ENCODE measurements at places on chromosomes 13 and 19.

DNA sequence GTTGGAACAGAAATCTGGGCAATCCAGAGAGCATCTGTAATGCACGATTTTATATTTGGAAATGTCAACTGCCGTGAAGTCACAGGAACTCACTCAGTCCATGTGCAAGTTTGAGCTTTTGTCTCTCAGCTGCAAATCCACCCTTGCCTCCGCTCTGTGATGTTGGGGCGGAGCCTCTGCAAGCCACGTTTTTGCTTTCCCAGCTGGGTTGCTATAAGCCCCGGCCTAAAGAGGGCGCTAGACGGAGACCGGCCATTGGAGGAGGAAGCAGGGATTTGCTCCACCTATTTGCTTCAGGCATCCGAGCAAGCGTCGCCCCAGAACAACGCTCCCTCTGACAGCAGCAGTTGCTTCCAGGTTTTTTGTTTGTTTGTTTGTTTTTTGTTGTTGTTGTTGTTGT, 56.2 kb downstream of the TRPM4 start:
- no peak for DNase-seq

GRCh38 chr13:43356567-43356966, 333.2 kb downstream of the DNAJC15 start:
- no peak for DNase-seq

DNA sequence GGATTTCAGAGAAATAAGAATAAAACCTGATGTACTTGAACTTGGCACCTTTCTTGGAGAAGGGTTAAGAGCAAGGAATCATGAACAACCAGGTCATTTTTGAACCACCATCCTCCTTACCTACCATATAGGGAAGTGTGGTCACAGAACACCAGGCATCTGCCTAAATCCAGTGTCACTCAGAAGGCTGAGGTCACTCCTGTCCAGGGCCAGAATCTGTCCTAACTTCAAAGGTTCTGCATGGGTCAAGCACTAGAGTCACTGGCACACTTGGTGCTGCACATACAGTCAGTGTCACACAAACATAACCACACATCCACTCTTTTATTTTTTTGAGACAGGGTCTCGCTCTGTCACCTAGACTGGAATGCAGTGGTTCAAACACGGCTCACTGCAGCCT, 1.6 kb downstream of the ZNF565 start:
- DNase-seq: no peak

- DNase-seq: peak; percentile 56
Observed at GRCh38 chr19:48196321-48196763, 25.9 kb downstream of the ZSWIM9 start.

- DNase-seq: no peak
Observed at GRCh38 chr19:40726279-40726678, 9.4 kb downstream of the ITPKC start.

DNA sequence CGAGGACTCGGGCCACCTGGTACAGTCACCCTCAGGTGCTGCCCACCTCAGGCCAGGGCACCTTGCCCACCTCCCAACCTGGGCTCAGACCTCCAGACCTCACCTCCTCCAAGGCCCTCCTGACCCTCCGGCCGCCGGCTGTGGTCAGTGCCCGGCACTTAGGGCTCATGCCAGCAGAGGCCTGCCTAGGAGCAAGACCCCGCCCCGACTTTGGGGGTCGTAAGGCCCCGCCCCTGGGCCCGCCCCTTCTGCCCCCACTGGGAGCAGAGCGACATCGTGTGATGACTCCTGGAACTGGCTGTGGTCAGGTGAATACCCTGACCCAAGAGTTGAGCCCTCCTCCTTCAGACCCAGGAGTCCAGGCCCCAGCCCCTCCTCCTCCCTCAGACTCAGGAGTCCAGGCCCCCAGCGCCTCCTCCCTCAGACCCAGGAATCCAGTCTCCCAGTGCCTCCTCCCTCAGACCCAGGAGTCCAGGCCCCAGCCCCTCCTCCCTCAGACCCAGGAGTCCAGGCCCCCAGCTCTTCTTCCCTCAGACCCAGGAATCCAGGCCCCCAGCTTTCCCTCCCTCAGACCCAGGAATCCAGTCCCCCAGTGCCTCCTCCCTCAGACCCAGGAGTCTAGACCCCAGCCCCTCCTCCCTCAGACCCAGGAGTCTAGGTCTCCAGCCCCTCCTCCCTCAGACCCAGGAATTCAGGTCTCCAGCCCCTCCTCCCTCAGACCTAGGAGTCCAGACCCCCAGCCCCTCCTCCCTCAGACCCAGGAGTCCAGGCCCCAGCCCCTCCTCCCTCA, at the start of gene SBK2:
TSS of gene SBK2 (minus strand) at position 183 of the 790 bp plus-strand sequence. CDS start 839 bp downstream, outside the sequence.
- DNase-seq: no peak
